Renal pelvis (tissue), 12 donors: ENCODE measurements at places on chromosomes 2 and 18. TPM values are rescaled to one million over a fixed set of nuclear protein-coding genes. Genes with fewer than 3 reads are reported as not detected.

Gene PCARE
- 0.46 TPM for polyA plus RNA-seq

Gene FMNL2
- 99.9 TPM for polyA plus RNA-seq

Gene ICA1L
- polyA plus RNA-seq: 10.8 TPM

Gene SIX2
- 33.3 TPM for polyA plus RNA-seq

Gene MBP
- polyA plus RNA-seq: 20.4 TPM

Gene NT5C1B
- 0.83 TPM for polyA plus RNA-seq

Gene HOXD13
- polyA plus RNA-seq: 0.08 TPM

Gene TCF7L1
- polyA plus RNA-seq: 62.1 TPM

Gene CMPK2
- polyA plus RNA-seq: 3.5 TPM

Gene GREB1L
- polyA plus RNA-seq: 3.1 TPM

Gene FOXI3
- polyA plus RNA-seq: 0.19 TPM

Gene TMEFF2
- 14.0 TPM for polyA plus RNA-seq

Gene AKAIN1
- not detected for polyA plus RNA-seq

Gene CERKL
- 13.4 TPM for polyA plus RNA-seq

Gene MAP3K19
- polyA plus RNA-seq: 0.30 TPM

Gene DLGAP1
- polyA plus RNA-seq: 5.1 TPM

Gene HOXD4
- polyA plus RNA-seq: 68.0 TPM

Gene HOXD12
- 1.1 TPM for polyA plus RNA-seq

Gene COL3A1
- 906 TPM for polyA plus RNA-seq

Gene GPR39
- polyA plus RNA-seq: 3.1 TPM

Gene SERPINB2
- not detected for polyA plus RNA-seq

Gene MYCN
- polyA plus RNA-seq: 38.1 TPM

Gene PROM2
- 44.5 TPM for polyA plus RNA-seq

Gene ERBB4
- polyA plus RNA-seq: 57.4 TPM

Gene DES
- 8.2 TPM for polyA plus RNA-seq

Gene OXER1
- polyA plus RNA-seq: 13.4 TPM

Gene MOGAT1
- polyA plus RNA-seq: 0.17 TPM

Gene TTC27
- 25.6 TPM for polyA plus RNA-seq

Gene CNNM4
- 13.8 TPM for polyA plus RNA-seq

Gene SESTD1
- 65.1 TPM for polyA plus RNA-seq

Gene TOGARAM2
- polyA plus RNA-seq: 1.7 TPM

Gene BAZ2B
- polyA plus RNA-seq: 71.4 TPM

Gene GPR45
- polyA plus RNA-seq: not detected

Gene FLACC1
- polyA plus RNA-seq: 4.8 TPM

Gene LRRC30
- polyA plus RNA-seq: 0.11 TPM

Gene AQP12A
- polyA plus RNA-seq: 0.33 TPM

Gene CAPN14
- 0.07 TPM for polyA plus RNA-seq

Gene EPB41L5
- 108 TPM for polyA plus RNA-seq

Gene CDKL4
- polyA plus RNA-seq: 0.56 TPM

Gene SLC8A1
- 60.4 TPM for polyA plus RNA-seq

Gene CFC1B
- polyA plus RNA-seq: not detected

Gene SERPINB11
- not detected for polyA plus RNA-seq

Gene POMC
- 8.0 TPM for polyA plus RNA-seq

Gene FARP2
- 51.7 TPM for polyA plus RNA-seq
